NCI-H510A treated with DMSO at 0.1 percent for 48 hours (cell line): ENCODE measurements at places on chromosomes 2 and 18.

GRCh38 chr2:88626171-88627054 lies 851 bp downstream of the EIF2AK3 start:
- peak; percentile 34 for DNase-seq

- no peak for DNase-seq
These were observed 451.1 kb upstream of the NETO1 start for GRCh38 chr18:73318739-73319479.

GRCh38 chr2:234490271-234491091 lies 6.4 kb downstream of the ARL4C start:
- no peak for DNase-seq

DNA sequence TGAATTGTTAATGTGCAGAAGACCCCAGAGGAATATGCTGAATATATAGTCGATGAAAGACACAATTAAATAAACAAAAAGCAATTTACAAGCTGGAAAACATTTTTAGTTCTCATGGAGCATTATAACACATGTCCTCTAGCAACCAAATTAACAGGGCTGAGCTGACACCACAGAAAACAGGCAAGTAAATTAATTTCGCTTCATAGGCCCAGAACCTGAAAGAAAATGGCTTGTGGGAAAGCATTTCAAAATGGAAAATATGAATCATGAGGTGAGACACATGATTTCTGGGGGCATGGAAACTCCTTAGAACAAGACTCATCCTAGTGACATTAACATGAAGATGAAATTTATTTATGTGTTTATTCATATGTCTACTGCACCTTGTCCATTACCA lies 25.0 kb upstream of the RNF152 start:
- no peak for DNase-seq

GRCh38 chr18:56197241-56197859 lies 441.0 kb downstream of the TXNL1 start:
- no peak for DNase-seq

- no peak for DNase-seq
These were observed 189.1 kb upstream of the SALL3 start for GRCh38 chr18:78790511-78790910.

GRCh38 chr2:33907866-33908265 lies 308.8 kb upstream of the FAM98A start:
- DNase-seq: no peak

DNA sequence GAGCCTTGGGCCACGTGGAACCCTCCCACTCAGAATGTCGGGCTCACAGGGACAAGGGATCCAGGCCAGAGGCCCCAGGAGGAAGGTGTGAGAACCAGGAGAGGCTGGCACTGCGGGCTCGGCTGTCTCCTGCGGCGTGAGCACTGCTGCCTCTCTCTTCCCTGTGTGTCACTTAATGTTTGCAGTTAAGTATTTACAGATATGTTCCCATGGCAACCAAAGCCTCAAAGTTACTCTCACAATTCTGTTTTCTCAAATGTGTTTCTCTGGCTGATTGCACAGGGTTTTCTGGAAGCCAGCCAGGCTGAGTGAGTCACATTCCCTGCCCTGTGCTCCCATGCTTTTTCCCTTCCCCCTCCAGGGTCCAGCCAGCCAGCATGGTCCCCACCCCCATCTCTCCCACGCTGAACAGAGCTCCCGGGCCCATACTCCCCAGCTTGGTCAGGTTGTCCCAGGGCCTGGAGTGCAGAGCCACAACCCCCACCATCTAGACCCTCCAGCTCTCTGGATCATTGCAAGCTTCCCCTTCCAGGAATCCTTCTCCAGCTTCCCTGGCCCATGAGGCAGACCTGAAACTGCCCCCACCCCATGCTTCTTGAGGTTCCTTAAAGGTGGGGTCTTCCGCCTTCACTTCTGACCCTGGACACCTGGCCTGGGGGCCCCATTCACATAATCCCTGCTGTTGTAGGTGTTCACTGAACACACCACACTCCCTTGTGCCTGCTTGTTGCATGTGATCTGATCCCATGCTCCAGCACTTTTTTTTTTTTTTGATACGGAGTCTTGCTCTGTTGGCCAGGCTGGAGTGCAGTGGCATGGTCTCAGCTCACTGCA lies 265.9 kb downstream of the CELF4 start:
- peak; percentile 99 for DNase-seq

DNA sequence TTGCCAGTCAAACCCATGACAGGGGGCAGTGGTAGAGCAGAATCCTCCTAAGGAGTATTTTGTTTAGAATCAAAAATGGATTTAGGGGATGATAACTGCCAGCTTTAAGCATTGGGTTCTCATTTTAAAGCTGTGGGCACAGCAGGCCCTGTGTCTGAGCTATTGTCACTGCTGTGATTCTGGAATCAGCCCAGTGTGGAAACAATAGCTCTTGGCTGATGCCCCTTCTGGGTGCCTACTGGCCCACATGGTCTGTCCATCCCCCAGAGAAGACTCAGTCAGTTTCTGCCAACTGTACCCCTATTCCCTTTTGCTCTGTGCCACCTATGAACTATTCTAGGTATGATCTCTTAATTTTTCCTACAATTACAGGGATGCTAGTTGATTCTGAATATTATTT lies 91.7 kb upstream of the LRRTM1 start:
- DNase-seq: no peak

DNA sequence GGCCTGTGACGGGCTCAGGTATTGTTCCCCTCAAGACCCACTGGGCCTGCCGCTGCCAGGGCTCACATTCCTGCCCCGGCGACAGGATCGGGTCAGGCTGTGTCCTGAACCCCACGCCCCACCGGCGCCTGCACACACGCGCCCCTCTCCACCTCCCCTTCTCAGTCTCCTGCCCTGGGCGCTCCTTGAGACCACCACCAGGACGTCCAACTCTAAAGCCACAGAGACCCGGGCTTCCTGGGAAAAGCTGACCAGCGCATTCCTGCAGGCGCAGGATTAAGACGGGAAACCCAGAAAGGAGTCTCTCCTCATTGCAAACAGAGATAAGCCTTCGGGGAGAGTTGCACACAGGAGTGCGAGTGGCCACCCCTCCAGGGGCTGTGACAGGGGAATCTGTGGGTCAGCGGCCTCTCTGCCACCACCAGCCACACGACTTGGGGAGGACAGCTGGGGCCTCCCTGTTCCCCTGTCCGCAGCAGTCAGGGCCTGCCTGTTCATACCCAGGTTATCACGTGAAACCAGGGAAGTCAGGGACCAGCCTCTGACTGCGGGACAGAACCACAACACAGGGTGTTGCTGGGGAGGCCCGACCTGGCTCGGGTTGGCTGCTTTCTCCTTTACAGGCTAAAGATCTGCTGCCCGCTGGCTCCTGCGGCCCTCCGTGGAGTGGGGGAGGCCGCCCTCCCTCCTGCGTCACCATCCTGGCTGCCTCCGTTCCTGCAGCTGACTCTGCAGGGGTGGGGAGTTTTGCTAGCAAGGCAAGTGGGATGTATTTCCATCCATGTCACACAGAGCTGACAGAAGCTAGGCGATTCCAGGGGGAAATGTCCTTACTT lies 88.8 kb downstream of the ZCCHC2 start:
- no peak for DNase-seq

- no peak for DNase-seq
These were observed 193.5 kb upstream of the ALKAL2 start for GRCh38 chr2:481388-481787.

DNA sequence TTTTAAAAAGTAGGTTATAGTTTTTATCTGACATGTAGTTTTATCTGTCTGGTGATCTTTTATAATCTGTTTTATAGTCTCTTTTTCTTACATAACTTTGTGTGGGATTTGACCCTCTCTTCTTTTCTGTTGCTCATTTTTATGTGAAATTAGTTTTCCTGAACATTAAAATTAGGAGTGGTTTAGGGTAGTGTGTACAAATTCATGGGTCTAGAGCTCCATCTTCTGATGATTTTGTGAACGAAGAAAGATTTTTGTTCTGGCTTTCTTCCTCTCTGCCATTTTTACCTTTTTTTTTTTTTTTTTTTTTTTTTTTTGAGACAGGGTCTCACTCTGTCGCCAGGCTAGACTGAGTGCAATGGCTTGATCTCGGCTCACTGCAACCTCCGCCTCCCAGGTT lies 46.6 kb downstream of the SLC30A6 start:
- DNase-seq: no peak

- DNase-seq: no peak
These were observed 68.7 kb upstream of the WIPF1 start for GRCh38 chr2:174666312-174666711.

- no peak for DNase-seq
These were observed 195.4 kb downstream of the ZEB2 start for GRCh38 chr2:144324446-144325045.

GRCh38 chr2:39216346-39217191 lies 27.2 kb downstream of the CDKL4 start:
- no peak for DNase-seq

DNA sequence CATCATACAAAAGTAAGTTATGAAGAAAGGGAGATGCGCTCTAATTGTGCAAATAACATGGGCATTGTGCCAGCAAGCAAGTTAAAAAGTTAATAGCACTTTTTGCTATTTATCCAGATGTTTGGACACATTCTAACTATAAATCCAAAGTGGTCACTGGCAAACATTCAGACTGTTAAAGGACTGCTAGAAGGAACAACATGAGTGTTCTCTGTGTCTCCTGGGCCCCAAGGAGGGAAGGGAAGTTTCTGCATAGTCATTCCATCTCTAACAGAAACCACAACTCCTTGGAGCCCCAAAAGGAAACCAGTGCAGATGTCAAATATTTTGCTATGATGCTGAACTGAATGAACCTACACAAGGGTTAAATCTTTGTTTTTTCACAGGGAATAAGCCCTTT lies 213.3 kb upstream of the HNRNPA3 start:
- no peak for DNase-seq

GRCh38 chr2:237672731-237673129 lies 45.3 kb downstream of the LRRFIP1 start:
- DNase-seq: no peak

GRCh38 chr2:74762789-74763188 lies 71.1 kb upstream of the HK2 start:
- no peak for DNase-seq

- peak; percentile 87 for DNase-seq
These were observed at the start of gene MMADHC for GRCh38 chr2:149587220-149587949. Gene MMADHC, minus strand, starts transcription at chr2:149587775. Its CDS starts 678 bp downstream, at chr2:149587097.

- no peak for DNase-seq
These were observed 32.1 kb upstream of the CHRNA1 start for GRCh38 chr2:174796319-174796771.

DNA sequence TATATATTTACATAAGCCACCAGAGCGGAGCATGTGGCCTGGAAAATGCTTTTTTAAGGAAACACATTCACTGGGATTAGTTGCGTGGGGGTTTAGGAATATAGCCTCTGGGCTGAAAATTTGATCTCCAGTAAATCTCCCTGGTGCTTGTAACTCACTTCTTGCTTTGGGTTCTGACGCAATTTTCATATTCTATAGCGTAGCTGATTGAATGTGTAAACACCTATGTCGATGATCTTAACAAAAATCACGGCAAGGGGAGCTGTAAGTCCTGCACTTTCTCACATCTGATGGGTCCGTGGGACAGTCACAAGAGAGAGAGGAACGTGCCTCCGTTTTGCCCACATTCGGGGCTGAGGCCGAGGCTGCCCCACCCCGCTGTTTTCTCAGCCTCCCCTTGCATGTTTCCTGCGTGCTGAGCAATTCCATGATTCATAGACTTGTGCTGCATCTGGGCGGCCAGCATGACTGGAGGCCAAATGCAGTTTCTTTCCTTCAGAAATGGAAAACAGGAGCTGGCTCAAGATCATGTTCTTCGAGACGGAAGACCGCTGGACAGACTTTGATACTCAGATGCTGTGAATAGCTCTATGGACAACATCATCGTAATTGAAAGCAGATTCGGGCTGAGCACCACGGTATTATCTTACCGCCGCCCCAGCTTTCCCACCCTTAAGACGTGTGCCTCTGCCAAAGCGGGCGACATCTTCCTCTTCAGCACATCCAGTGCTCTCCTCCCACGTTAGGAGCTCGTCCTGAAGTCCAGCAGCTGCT lies 109.2 kb downstream of the TMEM18 start:
- DNase-seq: no peak

- DNase-seq: no peak
These were observed 95.8 kb upstream of the SPRED2 start for GRCh38 chr2:65528241-65528574.

DNA sequence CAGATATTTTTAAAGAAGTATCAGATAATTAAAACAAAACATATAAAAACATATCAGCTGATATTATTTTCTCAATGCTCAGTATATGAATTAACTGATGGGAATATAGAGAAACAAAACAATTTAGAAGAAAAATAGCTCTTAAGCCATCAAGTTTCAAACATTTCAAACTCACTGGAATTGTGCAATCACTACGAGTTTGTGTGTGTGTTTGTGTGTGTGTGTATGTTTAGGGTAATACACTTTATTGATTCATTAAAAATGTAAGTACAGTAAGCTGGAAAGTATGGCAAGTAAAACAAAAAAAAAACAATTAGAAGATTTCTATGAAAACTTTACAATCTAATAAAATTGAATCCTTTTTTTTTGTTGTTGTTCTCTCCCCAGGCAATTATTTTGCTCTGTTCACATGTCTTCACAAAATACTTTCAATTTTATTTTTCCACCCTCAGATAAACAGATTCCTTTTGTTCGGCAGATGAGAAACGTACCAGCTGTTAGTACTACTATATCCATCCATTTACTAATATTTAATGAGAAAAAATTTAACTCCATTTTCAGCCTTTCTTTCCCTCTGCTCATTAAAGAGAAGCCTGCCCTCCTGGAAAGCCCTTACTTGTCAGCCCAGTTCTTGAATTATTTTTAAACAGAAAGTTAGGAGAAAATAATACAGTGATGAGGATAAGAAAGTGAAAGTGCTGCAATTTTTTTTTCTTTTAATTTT lies 87.6 kb downstream of the SLC8A1 start:
- DNase-seq: no peak

DNA sequence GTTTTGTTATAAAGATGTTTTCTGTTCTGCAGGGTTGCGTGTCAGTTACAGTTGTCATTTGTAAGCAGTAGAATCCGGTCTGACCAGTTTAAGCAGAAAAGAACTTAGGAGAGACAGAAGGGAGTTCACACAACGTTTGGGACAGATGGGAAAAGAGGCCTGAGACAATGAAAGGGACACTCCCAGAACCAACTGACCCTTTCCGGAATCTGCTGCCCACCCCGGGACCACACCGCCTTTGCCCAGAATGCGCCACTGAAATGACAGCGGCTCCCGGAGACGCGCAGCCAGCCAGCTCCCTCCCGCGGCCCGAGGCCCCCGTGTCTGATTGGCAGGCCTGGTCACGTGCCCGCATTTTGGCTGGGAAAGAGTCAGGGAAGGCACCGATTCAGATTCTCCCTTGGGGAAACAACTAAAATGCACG lies 244.6 kb downstream of the BCL2 start:
- DNase-seq: peak; percentile 97
